ENCODE measurements at places on chromosomes 2 and 18.

- DNase-seq, result no peak
Measured at GRCh38 chr18:39491408-39491807, 1925.8 kb upstream of the CELF4 start.

DNA sequence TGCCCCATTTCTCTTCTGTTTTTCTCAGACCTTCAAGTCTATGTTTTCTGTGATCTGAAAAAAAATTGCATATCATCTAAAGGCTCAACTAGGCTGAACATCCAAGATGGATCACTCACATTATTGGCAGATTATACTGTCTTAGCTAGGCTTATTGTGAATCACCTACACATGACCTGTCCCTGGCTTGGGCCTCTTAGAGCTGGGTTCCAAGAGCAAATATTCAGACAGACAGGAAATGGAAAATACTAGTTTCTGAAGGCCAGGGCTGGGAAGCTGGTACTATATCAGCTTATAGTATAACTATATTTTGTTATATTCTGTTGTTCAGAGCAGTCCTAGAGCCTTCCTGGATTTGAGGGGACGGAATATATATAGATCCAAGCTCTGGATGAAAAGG, 90.3 kb downstream of the PIK3C3 start:
- no peak for DNase-seq

GRCh38 chr18:54423831-54424230, 66.1 kb downstream of the C18orf54 start:
- DNase-seq, result no peak

- DNase-seq, result peak; percentile 68
Measured at GRCh38 chr2:97673915-97674283, 4.4 kb downstream of the C2orf92 start.

DNA sequence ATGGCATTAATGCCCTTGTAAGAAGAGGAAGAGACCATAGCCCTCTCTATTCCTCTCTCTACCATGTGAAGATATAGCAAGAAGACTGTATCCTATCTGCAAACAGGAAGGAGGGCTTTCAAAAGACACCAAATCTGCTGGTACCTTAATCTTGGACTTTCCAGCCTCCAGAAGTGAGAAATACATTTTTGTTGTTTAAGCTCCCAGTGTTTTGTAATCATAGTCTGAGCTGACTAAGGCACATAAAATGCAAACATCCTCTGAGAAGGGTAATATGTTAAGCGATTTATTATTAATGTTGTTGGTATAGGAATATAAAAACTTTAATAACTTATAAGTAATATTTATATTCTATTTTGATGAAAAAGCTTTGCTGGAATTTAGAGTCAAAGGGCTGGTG, 559.8 kb downstream of the SUCLG1 start:
- no peak for DNase-seq

- no peak for DNase-seq
Measured at GRCh38 chr18:77016936-77017335, 115.6 kb downstream of the MBP start.

- DNase-seq, result no peak
Measured at GRCh38 chr2:8309131-8309530, 372.7 kb upstream of the ID2 start.

DNA sequence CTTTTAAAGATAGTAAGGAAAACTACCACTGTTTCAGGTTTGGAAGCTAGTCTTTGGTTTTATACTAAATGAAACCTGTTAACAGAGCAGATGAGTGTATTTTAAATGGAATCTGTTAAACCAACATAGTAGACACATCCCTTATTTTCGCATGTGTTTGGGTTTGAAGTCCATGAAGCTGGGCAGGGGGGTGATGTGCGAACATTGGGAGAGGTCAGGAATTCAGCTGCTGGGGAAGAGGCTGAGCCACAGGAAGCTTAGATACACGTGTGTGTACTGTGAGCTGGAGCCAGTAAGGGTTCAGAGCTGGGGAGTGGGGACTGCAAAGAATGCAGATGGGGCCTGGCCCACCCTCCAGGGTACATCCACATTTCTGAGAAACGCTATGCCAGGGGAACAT, 176.9 kb downstream of the VAPA start:
- no peak for DNase-seq

- DNase-seq, result no peak
Measured at GRCh38 chr2:202574541-202574940, 60.2 kb upstream of the FAM117B start.

DNA sequence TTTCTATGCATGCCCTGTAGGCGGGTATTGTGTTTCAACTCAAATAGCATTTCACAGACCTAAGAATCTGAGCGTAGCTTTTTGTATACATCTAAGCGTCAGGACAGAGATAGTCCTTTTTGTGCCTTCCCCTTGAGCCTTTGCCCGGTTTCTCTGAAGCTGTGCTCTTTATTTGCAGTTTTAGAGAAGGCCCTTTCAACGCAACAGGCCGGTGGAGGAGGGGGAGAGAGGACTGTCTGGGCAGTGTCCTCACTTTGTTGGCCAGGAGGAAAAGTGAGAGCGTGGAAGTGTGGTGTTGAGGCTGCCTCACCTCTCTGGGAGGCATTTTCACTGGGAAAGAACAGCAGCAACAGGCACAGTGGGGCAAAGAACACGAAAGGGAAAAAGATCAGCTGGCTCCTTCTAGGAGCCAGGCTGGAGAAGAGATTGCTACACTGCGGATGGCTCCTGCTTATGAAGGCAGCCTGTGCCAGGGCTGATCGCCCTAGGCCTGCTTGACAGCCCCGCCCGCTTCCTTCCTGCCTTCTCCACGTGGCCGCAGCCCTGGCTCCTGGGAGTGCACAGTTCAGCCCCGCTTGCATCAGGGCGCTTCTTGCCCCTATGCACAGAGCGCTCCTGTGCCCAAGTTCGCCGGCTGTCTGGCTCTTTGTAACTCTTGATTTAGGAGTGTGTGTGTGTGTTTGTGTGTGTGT, 195.6 kb upstream of the POU3F3 start:
- peak; percentile 11 for DNase-seq

- DNase-seq, result no peak
Measured at GRCh38 chr2:43206602-43207001, 19.8 kb downstream of the ZFP36L2 start.

GRCh38 chr2:104656571-104657163, 197.2 kb upstream of the POU3F3 start:
- DNase-seq, result no peak

- DNase-seq, result no peak
Measured at GRCh38 chr2:238063414-238064189, 2.8 kb downstream of the SCLY start.

DNA sequence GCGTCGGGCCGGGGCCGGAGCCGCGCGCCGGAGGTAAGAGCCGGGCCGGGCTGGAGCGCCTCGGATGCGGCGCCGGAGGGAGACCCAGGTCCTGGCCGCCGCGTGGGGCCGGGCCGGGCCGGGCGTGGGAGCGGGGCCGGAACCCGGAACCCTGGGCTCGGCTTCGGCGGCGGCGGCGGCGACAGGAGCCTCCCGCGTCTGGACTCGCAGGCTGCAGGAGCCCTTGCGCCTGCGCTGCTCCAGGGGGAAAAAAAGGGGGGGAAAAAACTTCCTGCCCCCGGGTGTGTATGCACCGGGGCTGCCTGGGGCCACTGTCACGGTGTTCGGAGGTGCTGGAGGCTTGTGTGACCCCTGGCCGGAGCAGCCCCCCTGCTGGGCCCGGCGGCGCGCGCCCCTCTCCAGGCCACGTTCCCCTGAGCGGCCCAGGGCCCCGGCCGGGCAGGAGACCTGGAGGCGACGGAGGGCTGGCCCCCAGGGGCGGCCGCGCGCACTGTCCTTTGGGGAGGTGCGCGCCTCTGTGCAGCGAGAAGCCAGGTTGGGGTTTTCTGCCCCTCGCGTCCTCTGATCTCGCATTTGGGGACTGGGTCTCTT, 864 bp downstream of the KLHL29 start:
- no peak for DNase-seq

DNA sequence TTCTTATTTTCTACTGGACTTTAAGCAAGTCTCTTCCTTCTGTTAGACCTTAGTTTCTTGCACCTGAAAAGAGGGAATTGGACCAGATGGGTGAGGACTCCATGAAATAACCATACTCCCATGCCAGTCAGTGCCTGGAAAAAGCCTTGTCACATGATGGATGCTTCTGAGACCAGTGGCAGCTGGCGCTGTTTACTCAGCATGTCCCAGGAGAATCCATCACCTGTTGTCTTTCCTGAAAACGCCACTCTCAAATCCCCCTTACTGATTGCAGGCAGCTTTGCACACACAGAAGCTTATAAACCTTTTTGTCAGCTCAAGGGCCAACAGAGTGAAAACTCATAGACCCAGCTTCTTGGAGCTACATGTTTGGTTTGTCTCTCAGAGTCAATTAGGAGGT, 117.6 kb downstream of the POLE4 start:
- DNase-seq, result no peak

DNA sequence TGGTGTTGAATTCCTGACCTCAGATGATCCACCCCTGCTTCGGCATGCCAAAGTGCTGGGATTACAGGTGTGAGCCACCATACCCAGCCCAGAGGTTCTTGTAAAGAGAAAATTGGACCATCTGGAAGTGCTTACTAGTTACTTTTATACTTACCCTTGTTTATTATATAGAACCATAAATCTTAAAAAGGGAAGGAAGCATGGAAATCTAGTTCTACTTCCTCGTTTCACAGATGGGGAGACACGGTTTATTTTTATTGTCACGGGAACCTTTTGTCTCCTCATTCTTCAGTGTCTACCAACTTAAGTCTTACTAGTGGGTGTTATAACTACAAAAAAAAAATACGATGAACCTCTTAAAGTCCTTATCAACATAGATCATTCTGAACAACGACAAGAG, 45.8 kb upstream of the PDK1 start:
- no peak for DNase-seq

GRCh38 chr2:64859312-64860212, 129.6 kb upstream of the SLC1A4 start:
- no peak for DNase-seq
